ENCODE measurements at places on chromosomes 16 and 17. TPM values are rescaled to one million over a fixed set of nuclear protein-coding genes. Genes with fewer than 3 reads are reported as not detected.

GRCh38 chr17:74130276-74130675 is 73.2 kb upstream of the RPL38 start:
- no peak for DNase-seq

DNA sequence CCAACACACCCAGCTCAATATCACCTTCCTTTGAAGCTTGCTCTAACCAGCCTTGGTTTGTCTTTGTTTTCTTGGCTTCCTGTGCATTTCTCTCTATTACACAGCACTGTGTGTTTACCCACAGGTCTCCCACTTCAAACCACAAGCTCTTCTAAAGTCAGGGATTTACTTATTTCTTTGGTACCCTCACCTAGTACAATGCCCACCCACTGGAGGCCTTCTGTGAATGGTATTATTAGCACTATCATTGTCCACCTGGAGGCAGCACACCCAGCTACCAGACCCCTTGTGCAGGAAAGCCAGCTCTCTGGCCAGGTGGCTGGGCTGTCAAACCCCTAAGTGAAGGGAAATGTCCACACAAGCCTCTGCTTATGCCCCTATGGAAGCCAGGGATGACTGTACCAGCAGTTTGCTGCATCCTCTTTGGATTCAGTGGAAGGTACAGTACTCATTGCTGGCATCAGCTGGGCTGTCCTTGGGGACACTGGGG is 9.4 kb upstream of the TOP2A start:
- no peak for DNase-seq

DNA sequence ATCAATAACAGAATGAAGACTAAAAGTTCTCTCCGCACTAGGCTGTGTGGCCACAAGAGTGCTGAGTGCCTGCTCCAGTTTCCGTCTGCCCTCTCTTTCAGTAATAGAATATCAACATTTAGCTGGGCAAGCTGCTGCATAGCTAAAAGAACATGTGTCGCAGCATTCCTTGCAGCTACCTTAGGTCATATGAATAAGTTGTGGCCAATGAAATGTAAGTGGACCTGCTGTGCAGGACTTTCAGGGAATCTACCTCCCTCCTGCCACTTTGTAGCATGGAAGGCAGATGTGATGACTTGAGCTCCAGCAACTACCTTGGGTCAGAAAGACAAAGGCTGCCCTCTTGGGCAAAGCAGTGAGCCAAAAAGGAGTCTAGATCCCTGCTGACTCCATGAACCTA is 25.4 kb downstream of the SLC39A11 start:
- DNase-seq: no peak

DNA sequence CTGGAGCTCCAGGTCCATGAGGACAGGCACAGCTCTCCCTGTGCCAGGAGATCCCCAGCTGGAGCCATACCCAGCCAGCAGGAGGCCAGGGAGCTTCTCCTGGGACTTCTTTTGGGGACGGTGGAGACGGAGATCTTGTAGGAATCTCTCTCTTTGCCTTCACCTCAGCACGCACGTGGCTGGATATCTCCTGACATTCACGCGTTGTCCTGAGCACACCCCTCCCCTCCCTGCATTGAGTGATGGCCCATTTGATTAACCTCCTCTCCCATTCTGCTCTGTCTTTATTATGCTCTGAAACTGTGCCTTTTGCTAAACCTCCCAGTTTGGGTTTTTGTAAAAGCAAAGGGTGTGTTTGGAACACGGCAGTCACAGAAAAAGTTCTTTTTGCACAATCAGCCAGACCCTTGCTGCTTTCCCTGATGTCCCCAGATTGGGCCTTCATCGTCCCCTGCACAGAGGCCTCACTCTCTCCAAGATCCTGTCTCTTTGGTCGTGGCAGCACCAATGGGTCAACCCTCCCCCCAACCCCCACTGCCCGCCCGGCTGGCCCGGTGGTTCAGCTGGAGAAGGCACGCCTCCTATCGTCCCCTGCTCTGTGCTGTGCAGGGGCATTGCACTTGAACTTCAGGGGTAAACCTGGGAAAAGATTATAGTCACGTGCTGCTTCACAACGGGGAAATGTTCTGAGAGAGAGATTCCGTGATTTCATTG is 32.5 kb upstream of the LGALS9 start:
- DNase-seq: no peak

DNA sequence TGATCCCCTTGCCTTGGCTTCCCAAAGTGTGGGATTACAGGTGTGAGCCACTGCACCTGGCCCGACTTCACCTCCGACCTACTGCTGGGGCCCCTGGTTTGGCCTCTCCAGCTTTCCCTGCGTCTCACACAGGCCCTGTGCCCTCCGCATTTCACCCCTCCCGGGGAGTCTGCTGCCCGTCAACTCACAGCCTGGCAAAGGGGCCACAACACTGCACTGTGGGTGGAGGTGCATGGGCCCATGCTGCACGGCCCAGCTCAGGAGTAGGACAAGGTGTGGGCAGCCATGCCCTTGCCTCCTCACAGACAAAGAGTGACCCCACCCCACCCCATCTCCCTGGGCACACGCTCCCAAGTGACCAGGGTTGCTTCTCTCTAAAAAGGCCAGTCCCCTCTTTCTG is 12.6 kb upstream of the TBX2 start:
- DNase-seq: no peak

DNA sequence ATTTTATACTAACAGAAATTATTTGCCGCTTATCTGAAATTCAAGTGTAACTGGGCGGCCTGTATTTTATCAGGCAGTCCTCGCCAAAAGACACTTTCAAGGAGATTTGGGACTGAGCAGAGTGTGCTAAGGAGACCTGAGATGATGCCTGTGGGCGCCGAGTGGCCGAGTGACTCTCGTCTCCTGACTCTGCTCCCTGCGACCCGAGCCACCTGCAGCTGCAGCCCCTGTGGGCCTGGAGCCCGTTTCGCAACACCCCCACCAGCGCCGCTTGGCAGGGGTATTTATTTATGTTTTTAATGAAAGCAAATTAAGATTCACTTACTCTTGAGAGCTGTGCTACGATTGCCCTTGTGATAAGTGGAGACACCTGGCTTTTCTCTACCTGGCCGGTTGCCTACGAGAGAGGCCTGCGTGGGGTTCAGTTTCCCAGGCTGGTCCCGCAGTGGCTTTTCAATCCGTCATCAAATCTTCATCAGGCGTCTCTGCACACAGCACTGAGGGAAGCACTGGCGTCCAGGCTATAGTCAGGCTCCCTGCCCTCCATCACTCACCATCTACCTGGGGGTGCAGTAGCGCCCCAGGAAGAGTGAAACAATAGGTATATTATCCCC is 124.0 kb downstream of the SEC14L1 start:
- no peak for DNase-seq

DNA sequence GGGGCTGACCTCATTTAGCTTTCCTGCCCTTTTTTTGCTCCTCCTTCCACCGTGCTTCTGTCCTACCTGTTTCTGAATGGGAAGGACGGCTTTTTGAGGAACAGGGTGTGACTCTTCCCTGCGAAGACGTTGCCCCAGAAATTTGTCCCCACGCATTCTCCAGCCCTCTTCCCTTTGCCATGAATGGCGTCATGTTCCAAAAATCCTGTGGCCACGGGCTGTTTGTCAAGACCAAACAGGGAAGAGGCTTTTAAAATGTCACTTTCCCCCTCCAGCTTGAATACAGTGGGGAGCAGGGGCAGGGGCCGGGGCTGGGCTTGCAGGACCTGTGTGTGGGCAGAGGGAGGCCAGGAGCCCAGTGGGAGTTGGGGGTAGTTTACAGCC is 13.9 kb downstream of the MPRIP start:
- DNase-seq: no peak

DNA sequence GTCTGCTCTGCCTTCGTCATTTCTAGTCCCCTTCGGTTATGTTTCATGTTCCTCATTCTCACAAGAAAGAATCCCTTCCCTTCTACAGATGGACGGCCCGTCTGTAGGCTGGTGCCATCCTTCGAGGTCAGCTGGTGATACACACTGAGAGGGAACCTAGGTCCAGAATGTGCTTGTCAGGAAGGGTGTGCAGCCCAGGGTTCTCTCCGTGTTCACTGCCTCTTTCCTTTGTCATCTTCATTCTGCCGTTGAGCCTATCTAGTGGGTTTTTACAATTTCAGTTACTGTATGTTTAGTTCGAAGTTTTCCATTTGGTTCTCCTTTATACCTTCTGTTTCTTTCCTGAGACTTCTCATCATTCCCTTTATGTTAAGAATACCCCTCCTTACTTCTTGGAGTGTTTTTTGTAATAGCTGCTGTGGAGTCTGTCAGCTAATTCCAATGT is 18.9 kb downstream of the KIAA0513 start:
- no peak for DNase-seq

GRCh38 chr17:64327201-64327930 is 63.3 kb downstream of the PECAM1 start:
- DNase-seq: no peak

GRCh38 chr17:67475161-67475937 is 98.3 kb downstream of the PITPNC1 start:
- peak; percentile 76 for DNase-seq

DNA sequence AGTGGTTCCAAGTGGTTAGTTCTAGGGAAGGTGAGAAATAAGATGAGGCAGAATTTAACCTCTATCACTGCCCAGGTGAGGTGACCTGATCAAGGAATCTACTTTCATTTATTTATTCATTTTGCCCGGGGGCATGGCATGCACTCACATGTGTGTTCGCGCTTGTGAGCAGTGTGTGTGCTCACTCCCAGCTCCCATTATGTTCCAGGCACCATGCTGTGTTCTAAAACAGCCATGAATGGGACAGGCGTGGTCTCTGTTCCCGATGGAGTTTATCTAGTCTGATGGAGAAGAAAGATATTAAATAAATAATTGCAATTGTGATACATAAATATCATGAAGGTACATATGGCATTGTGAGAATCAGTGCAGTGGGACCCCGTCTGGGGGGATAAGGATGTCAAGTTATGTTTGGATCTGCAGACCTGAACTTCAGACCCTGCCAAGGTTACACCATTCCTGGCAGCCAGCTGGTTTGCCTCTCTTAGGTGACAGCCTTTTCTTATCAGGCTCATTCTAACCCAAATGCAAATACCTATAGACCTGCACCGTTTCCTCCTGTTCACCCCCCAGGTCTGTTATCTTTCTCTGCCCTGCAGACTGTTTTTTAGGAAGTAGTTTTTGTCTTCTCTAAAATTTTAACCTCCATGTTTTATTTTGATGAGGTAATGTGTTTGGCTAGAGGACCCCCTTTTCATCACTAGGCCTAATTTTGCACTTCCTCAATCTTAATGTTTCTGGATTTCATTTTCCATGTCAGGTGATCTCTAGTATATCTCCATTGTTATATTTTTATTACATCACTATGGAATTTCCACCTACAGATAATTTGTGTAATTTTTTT is 11.8 kb downstream of the CYB5B start:
- DNase-seq: no peak

GRCh38 chr16:49179714-49180330 is 101.8 kb downstream of the CBLN1 start:
- DNase-seq: no peak

- no peak for DNase-seq
Observed at GRCh38 chr16:88927010-88927409, 50.0 kb downstream of the CBFA2T3 start.

DNA sequence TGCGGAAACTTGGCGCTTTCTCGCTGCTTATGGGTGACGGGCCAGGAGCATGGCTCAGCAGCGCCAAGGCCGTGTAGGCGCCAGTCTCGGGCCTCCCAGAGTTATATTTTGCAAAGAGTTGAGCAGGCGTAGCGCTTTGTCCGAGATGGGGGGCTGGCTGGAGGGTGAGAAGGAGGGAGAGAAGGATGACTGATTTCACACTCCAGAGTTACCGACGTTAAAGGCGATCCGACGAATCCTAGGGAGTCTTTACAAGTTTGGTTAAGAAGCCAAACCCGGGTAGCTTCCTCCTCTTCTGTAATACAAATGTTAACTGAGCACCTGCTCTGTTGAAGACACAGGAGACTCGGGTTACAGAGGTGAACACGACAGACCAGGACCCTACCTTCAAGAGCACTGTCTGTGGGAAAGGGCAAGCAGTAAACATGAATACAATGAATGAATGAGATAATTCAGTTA is 782 bp downstream of the POLR2A start:
- DNase-seq: no peak

GRCh38 chr16:85601730-85602401 is 11.3 kb upstream of the GSE1 start:
- DNase-seq: no peak

- no peak for DNase-seq
Observed at GRCh38 chr16:50284131-50284911, 18.0 kb downstream of the ADCY7 start.

- DNase-seq: no peak
Observed at GRCh38 chr16:30723725-30724355, 24.4 kb upstream of the PHKG2 start.

- DNase-seq: peak; percentile 44
Observed at GRCh38 chr17:81125573-81126081, 39.7 kb upstream of the PVALEF start.

DNA sequence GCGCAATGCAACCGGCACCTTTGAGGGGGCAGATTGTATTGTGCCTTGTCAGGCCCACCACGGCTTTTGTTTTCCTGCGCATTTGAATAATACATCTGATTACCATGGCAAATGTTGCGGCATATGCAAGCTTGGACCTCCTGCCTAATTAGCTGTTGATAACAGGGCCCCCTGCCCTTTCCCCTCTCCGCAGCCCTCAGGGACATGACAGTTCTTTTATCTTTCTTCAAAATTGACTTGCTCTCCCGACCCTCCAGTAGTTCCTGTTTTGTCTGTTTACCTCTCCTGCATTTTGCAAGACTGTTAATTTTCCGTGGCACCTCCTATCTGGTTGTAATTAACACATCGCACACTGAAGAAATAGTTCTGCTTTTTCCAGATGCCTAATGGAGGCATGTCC is 86.8 kb downstream of the RBFOX1 start:
- DNase-seq: no peak

- no peak for DNase-seq
Observed at GRCh38 chr16:57755726-57756423, 20.3 kb downstream of the KATNB1 start.

DNA sequence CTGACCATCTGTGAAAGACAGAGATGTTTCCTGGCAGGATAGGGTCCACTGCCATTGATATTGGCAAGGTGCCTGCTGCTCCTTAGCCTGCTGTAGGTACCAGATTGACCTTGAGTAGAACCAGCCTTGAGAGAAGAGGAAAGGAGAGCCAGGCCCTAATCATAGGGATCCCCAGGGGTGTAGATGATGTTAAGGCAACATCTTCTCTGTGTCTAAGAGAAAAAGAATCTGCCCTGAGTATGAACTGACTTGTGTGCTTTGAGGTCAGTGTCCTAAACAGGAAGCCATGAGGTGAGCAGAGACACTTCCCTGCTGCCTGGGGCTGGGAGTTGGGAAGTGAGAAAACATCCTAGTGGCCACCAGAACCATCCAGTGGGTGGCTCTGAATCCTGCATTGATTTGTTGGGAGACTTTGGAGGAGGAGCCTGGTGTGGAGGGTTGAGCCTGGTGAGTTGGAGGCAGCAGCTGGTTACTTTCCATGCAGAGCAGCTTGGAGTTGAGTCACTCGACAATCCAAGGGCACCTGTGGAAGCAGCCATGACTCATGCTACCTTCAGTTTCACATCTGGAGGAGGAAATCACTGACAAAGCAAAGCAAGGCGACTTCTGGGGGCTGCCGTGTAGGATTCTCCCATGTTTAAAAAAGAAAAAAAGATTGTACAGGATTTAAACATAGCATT is 47.8 kb downstream of the BMERB1 start:
- peak; percentile 95 for DNase-seq

The TPSD1 gene
- not detected for total RNA-seq

The KCNH4 gene
- 0.06 TPM for total RNA-seq

The CNTD1 gene
- total RNA-seq: not detected

The PRR15L gene
- total RNA-seq: not detected

The MYOCD gene
- total RNA-seq: 4.9 TPM

The RNF112 gene
- 1.4 TPM for total RNA-seq

The PRAC1 gene
- not detected for total RNA-seq

The NT5M gene
- total RNA-seq: 1.4 TPM

All from H4 (cell line).